Fibroblast of gingiva (primary cell): ENCODE measurements at places on chromosomes 3 and 15.
A peak's percentile ranks its signal among the peaks of the same experiment; 100 is the strongest.

- DNase-seq: peak; percentile 13
Measured at GRCh38 chr15:95051861-95052260, 820.5 kb downstream of the MCTP2 start.

- DNase-seq: no peak
Measured at GRCh38 chr3:167929968-167930367, 165.8 kb downstream of the GOLIM4 start.

GRCh38 chr3:119628390-119628789, 30.7 kb downstream of the PLA1A start:
- no peak for DNase-seq

- no peak for DNase-seq
Measured at GRCh38 chr3:49512781-49513355, 41.4 kb upstream of the BSN start.

GRCh38 chr15:37059086-37059485, 41.3 kb downstream of the MEIS2 start:
- peak; percentile 40 for DNase-seq

DNA sequence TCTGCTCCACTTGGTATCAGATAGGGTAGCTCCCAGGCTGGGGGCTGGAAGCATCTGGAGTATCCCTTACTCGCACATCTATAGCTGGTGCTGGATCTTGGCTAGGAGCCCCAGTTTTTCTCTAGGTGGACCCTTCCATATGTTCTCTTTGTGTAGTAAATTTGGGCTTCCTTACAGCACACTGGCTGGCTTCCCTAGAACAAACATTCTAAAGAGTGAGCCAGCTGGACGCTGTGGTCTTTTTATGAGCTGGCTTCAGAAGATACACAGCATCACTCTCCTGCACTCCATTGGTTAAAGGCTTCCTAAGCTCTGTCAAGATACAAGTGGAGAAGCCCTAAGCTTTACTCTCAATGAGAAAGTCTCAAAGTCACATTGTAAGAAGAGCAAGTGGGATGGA, 322.1 kb downstream of the WDR72 start:
- no peak for DNase-seq

DNA sequence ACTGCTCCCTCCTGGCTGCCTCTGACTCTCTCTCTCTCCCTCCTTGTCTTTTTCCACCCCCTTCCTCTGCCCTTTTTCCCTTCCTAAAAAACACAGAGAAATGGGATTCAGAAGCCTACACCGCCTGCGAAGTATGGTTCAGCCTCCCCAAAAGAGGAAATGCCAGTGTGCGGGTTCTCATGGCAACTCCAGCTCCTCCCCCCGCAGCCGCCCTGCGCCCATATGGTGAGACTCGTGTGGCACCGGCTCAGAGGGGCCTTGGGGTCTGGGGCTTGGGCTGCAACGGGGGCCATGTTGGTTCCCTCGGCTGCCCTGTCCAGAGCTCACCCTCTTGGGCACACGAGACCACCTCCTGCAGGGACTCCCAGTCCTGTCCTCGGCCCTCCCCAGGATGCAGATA, 23.6 kb upstream of the LINGO1 start:
- no peak for DNase-seq

GRCh38 chr3:126836220-126836860, 132.3 kb downstream of the CHCHD6 start:
- DNase-seq: no peak
